ENCODE measurements at places on chromosomes 1 and 21.

DNA sequence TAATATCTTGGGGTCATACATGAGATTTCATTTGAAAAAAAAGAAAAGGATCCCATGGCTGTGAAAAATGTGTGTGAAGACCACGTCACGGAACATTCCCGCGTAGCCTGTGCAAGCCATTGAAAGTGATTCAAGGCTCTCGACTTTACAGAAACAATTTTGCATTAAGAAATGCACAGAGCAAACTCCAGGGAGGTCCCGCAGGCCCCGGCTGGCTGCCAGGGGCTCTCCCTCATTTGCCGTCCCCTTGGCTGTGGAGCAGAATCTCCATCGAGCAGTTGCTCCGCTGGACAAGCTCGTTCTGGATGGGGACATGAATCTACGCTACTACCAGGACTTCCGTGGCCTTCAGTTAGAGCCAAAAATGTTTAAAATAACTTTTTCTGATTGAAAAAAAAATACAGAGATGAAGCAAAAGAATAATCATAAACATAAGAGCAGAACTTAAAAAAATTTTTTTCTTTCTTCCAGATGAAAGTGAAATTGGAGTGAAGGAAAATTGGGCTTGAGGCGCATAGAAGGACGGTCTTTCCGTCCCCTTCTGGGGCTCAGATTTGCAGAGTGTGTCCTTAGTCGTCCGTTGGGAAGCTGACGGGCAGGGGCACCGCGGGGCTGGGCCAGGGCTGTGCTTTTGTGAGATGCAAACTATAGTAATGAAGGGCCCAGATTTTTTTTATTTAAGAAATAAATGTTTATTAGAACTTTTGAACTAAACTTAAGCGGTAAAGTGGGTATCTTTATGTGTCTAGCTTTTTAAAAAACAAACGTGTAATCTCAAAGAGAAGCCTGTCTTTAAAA is 68.1 kb upstream of the ARHGEF16 start:
- no peak for DNase-seq

- no peak for DNase-seq
These were observed 306.0 kb downstream of the ASTN1 start for GRCh38 chr1:176858433-176858916.

GRCh38 chr1:229203030-229203751 is 67.7 kb upstream of the RAB4A start:
- peak; percentile 76 for DNase-seq

DNA sequence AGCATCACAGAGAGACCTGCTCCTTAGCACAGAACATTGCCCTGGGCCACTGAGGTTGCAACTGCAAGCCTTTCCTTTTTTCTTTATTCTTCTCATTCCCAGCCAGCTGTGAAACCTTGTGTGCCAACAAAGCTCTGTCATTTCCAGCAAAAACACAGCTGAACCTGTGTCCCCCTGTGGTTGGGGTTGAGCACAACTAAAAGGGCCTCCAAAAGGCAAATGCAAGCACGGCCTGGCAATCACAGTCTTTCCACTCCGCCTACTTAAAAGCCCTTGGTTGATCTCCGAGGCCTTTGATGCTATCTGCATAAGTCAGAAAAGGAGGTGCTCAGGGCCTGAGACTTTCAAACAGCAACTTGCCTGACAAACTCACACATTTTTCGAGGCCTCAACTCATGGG is 32.7 kb downstream of the SUSD4 start:
- no peak for DNase-seq

DNA sequence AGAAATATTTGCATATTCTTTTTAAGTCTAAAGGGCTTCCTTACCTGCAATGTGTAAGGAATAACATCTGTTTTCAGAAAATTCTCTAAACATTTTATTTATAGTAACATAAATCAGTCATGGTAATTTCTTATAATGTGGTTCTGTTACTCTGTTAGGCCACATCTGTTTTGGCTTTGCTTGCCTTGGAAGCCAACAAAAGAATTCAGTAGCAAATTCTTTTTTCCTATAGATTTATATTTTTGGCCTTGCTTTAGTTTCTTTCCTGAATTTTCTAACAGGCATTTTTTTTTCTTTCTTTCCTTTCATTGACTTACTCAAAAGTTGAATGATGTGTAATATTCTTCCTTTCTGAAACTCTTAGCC is 72.2 kb downstream of the OSBPL9 start:
- DNase-seq: no peak

- no peak for DNase-seq
These were observed 167.8 kb upstream of the PTBP2 start for GRCh38 chr1:96553811-96554210.

DNA sequence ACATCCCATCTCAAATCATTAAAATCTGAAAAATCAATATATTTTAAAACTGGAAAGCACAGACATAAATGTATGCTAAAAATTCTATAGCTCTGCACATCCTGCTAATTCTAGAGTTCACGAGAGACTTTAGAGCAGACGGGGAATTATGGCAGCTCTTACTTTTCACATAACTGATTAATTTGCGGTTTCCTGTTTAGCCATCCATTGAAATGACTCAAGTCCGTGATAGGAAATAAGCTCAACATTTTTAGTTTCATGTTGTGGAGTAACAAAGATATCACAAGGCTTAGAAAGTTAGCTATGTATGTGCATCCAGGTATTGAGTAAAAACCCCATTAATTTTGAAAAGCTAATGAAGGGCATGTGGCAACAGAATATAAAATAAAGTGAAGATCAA is 123.2 kb downstream of the SMYD2 start:
- no peak for DNase-seq

- no peak for DNase-seq
These were observed at the start of gene S100B for GRCh38 chr21:46604975-46605766. TSS of gene S100B (minus strand) at chr21:46605082. CDS start at chr21:46602415, 2,667 bp downstream.

DNA sequence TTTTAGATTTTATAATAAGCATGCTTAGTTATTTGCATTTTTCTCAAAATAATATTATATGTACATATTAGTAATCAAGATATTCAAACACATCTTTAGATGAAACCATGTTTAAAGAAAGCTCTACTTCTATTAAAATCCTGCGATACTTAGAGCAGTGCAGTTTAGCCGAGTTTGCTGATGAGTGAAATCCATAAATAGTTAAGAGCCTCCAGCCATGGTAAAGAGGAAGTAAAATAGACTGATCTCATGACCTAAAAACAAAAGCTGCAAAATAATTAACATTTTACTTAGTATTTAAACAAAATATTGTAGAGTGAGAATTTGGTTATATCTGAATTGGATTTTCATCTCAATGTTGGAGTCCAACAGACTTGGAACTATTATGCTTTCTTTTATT is 147.4 kb upstream of the NRIP1 start:
- no peak for DNase-seq

GRCh38 chr1:121586369-121587229 is 401.8 kb downstream of the SRGAP2C start:
- no peak for DNase-seq

DNA sequence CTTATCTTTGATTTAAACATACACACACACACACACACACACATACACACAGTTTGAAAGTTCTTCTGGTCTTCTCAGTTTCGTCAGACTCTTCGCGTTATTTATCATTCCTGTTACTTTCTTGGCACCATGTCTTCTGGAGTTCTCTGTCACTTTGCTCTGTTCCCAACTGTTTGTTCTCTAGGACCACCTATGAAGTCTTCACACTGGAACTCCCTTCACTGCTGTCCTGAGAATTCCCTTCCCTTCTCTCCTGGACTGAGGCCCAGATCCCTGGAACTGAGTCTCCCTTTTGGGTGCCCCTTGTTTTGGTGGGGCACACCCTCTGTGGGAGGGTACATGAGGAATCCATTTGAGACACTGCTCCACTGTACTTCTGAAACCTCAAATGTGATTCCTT is 30.5 kb downstream of the ALG14 start:
- no peak for DNase-seq

- DNase-seq: no peak
These were observed 330.4 kb downstream of the AJAP1 start for GRCh38 chr1:4984841-4985240.

GRCh38 chr1:230103306-230104173 is 36.5 kb downstream of the GALNT2 start:
- no peak for DNase-seq

DNA sequence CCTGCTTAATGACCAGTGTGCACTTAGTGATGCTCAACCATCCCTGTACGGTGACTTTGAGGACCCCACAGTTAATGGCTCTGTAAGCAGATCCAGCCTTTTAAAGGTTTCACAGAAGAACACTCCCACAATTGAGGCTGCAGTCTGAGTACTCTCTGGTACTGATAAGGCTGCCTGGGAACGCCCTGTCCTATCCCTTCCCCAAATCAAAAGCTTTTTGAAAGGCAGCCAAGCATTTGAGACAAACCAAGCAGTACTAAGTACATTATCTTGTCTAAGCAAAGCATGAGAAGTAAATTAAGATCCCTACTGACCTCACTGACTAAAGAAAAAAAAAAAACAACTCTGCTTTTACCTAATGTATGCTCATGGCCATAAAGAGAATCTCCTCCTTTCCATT is 60.7 kb downstream of the SH3GLB1 start:
- no peak for DNase-seq

GRCh38 chr1:235136111-235136510 is 7.5 kb upstream of the TOMM20 start:
- DNase-seq: no peak

- DNase-seq: no peak
These were observed 5.7 kb downstream of the LRRC71 start for GRCh38 chr1:156926175-156926574.

DNA sequence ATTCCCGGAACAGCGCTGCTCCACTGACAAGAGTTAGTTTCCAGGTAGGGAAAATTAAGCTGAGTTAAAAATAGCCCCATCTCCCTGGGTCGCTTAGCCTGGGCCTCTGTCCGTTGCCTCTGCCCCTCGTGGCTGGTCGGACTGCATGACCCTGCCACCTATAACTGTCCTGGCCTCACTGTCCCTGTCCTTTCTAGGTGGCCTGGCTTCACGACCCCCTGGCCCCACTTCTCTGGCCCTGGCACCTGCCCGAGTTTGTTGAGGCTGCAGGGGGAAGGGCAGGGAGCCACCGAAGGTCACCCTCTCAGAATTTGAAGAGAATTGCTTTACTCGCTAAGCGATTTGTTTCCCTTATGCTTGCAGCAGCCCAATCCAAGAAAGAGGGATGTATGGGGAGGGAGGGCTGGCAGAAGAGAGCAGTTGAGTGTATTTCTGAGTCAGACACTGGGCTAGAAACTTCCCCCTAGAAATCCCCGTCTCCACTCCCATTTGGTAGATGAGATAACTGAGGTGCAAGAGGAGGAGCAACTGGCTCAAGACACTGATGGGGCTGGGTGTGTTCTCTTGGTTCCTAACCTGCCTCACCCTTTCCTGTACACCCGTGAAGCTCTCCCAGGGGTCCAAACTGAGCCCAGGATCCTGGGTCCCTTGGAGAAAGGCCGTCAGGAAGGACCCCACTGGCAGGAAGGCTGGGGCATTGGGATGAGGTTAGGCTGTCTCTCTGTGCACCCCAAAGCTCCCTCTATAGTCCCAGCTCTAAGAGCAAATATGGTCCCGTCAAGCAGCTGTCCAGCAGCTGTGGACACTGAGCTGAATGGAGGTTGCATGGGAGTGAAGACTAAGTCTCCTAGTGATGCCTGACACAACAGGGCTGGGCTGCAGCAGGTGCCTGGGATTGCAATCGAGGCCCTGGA is 2.9 kb upstream of the EDN2 start:
- DNase-seq: no peak

DNA sequence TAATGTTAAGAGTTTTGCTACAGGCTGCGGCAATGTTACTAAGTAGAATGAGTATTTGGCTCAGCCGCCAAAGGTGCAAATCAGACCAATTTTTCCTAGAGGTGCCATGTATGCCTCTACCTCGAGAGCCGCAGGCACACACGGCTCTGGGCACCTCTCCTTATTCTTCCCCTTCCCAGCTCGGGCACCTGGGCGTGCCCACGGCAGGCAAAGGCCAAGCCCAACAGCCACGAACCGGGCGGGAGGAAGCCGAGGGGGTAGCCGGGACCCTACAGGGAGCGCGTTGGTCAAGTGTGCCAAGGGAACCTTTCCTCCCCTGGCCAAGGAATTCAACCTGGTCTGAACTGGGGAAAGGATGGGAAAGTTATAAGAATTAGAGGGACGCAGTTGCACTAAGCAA is 31.0 kb downstream of the LRRC3 start:
- DNase-seq: no peak

- DNase-seq: no peak
These were observed 7.6 kb downstream of the CD101 start for GRCh38 chr1:117009132-117009531.

DNA sequence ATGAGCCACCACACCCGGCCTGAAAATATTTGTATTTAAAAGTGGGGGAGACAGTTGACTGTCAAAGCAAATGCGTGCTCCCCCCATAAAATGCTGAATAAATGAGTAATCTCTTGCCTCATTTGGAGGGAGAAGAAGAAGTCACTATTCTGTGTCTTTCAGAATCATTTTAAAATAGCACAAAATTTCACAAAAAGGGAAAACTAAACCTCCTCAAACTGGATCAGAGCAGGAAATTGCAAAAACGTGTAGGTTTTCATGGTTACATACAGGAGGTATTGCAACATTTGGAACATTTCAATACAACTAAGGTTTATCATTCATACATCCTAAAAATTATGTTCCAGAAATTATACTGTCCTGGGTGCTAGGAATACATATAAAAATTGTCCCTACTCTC is 13.6 kb downstream of the MTF1 start:
- DNase-seq: no peak

DNA sequence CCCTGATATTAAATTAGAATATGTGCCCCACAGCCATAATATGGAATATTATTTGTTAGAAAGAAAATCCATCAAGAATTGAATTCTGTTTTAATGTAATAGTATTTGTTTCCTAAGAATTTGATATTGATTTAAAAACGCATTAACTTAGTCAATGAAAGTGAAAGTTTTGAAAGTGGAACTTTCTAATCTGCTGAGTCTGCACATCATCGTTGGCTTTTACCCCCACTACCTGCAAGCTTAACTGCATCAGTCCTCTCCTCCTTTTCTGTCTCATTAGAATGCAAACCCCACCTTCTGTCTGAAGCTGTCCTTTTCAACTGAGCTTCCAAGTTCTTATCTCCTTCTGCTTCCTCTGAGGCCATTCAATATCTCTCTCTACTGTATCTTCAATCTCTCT is 42.5 kb downstream of the XCL1 start:
- no peak for DNase-seq

DNA sequence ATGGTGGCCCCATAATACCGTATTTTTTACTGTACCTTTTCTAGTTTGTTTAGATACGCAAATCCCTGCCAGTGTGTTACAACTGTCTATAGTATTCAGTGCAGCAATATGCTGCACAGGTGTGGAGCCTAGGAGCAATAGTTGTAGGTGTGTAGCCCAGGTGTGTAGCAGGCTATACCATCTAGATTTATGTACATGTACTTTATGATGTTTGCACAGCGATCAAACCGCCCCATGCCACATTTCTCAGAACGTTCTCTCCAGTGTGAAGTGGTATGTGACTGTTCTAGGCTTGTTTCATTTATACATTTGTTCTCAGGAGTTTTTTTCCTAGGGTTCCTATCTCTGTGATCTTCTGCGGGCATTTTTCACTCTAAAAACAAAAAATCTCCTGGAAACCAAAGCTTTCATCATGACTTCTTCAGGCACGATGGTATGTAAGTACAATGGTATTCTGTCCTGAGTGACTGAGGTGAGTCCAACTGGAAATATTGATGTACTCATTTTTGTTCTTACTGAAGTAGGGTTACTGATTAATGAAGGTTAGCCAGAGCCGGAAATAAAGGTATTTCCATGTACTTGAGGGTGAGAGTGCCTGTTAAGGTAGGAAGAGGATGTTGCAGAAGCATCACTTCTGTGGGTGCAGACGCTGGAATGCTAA is 153.0 kb downstream of the GABPA start:
- DNase-seq: no peak

All from HAP-1 (cell line).